ENCODE measurements at places on chromosomes 1 and 21.

DNA sequence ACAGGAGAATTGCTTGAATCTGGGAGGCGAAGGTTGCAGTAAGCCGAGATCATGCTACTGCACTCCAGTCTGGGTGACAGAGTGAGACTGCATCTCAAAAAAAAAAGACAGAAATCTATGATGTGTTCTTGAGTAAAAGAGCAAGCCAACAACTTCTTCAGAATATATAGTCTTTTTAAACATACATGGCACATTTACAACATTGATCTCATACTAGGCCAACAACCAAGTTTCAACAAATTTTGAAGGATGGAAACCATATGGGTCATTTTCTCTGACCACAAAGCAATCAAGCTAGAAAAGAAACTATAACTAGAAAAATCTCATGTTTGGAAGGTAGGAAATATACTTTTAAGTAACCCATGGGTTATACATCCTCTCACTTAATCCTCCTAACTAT, 38.3 kb downstream of the PAFAH2 start:
- no peak for DNase-seq

DNA sequence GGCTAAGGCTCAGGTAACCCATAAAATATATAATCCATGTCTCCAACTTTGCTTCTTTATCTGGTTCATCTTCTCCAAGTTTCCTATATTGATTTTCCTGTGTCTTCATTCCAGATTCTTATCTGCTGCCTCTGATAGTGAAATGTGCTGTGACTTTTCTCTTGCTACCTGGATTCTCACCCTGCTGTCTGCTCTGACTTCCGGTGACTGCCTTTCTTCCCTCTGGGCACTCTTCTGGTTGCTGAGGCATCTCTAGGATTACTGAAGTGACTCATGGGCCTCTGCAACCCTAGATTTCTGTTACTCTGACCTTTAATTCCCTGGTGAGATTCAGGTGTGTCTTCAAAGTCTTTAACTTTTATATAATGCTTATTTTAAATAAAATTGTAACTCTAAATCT, 46.9 kb downstream of the GIPC2 start:
- DNase-seq, result no peak

- no peak for DNase-seq
Observed at GRCh38 chr1:104100115-104100514, 350.4 kb downstream of the AMY1C start.

DNA sequence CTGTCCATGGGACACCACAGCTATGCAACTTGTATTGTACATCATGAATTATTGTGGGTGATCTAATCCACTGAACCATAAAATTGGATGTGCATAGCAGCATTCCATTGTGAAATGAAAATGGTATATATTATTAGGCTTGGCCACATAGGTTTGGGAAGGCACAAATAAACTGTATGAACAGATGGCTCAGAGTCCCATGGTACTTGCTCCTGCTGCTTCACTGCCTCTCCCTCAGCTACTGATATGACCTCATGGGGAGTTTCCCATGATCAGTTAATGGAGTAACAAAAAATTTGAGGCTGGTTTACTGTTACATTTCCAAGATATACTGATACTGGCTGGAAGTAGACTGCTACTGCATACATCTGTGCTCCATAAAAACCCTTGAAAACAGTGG, 152.7 kb upstream of the NEGR1 start:
- DNase-seq, result no peak

- no peak for DNase-seq
Observed at GRCh38 chr1:38173157-38173831, 126.7 kb upstream of the POU3F1 start.

- DNase-seq, result no peak
Observed at GRCh38 chr1:36595349-36595748, 112.6 kb upstream of the CSF3R start.

DNA sequence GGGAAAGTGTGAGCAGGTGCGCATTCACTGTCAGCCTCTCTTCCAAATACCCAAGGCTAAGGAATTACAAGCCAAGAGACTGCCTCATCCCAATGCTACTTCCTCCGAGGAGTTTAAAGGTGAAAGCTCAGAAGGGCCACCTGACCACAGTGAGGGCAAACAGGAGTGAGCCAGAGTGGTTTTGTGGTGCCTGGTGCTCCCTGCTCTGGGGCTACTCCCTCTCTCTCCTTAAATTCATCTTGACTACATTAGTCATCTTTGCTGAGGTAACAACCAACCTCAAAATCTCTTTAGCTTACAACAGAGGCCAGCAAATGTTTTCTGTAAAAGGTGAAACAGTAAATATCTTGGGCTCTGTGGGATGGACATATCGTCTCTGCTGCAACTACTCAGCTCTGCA, 14.2 kb upstream of the ZBTB8A start:
- no peak for DNase-seq

DNA sequence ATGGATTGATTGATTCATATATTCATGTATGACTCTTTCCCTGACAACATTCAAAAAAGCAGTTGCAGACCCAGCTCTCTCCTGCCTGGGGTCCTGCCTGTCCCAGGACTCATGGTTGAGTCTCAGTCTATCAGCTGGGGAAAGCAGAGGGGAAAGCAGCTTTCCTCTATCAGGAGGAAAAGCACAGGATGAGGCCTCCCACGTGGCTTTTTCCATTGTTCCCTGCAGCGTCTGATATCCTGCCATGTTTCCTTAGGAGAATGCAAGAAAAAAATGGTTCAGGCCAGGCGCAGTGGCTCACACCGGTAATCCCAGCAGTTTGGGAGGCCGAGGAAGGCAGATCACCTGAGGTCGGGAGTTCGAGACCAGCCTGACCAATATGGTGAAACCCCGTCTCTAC, 133.0 kb upstream of the VAMP3 start:
- no peak for DNase-seq

DNA sequence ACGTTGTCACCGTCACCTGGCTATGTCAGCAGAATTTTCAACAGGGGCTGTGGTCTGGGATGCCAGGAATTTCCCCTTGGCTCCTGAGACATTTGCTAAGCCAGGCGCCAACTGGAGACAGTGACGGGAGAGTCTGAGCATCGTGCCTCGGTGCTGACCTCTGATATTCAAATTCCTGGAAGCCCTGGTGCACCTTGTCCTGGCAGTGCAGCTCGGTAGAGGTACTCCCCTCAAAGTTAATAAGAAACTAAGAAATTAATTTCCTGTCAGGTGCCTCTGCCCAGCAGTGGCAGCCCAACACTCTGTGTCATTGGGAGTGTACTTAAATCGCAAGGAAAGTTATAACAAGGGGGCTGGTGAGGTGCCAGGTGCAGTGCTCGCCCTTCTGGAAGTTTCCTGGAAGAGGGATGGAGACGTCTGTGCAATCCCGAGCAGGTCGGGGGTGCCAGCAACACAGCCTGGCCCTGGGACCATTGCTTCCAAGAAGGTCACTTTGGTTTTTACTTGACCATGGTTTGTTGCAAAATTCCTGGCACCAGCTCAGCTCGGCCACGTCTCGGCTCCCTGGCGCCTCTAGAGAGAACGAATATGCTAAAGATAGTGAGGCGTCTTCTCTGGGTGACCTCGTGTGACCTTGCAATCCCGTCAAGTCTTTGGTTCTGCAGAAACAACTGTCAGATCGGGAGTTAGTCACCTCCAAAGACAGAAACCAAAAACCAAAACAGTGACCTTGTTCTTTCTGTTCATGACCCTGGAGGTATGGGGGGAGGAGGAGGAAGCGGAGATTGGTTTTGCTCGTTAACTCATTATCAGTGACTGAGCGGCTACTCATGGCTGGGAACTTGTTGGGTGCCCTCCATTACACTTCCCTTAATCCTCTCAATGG, 149.5 kb upstream of the VAMP3 start:
- DNase-seq, result no peak

DNA sequence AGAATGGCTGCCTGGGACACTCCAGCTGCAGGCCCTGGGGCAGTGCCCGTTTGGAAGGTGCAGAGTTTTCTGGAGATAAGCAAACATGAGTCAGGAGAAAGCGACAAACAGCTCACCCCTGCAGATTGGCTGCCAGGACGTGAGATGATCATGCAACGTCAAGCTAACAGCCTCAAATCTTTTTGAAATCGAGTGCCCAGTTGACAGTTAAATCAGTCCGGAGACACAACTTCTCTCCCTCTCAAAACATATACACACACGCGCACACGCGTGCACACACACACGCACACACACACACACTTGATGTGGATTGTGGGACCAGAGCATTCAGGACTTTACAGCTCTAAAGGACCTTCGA, 49.4 kb downstream of the TENT5C start:
- peak; percentile 69 for DNase-seq

- DNase-seq, result no peak
Observed at GRCh38 chr1:38953433-38953860, 11.8 kb upstream of the RHBDL2 start.

GRCh38 chr1:4689941-4690635, 35.7 kb downstream of the AJAP1 start:
- DNase-seq, result no peak

GRCh38 chr1:150066838-150067183, 765 bp upstream of the VPS45 start:
- DNase-seq, result no peak

Measured in common myeloid progenitor, CD34-positive (primary cell).